ENCODE measurements at places on chromosomes 3 and 15.

GRCh38 chr3:43726521-43726920, 35.8 kb downstream of the ABHD5 start:
- DNase-seq = no peak

- no peak for DNase-seq
Observed at GRCh38 chr3:25820366-25820765, 30.5 kb downstream of the OXSM start.

- no peak for DNase-seq
Observed at GRCh38 chr3:58576716-58577115, 475 bp downstream of the FAM107A start.

GRCh38 chr3:177345049-177345972, 148.0 kb upstream of the TBL1XR1 start:
- peak; percentile 91 for DNase-seq

DNA sequence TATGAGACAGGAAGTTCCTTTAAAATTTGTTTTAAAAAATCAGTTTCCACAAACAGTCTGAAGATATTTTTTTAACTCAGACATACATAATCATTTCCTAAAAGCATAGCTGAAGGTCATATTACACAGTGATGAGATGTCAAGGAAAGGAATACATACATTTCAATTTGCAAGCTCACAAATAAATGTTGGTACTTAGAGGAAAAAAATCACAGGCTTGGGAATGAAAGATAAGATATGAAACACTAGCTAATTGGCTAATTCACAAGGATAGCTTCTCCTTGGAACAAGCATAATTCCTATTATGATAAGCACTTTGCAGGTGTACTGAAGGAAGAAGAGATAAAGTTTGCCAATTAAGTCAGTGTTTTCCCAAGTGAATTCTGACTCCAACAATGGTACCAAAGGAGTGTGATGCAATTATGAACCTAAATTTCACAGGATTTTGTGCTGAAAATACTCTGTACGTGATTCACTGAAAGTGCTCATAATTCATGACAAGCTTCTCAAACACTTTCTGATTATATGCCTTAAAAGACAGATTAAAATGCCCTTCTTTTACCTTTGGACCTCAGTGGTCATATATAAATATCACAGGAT, 112.4 kb downstream of the FRMD5 start:
- DNase-seq = no peak

DNA sequence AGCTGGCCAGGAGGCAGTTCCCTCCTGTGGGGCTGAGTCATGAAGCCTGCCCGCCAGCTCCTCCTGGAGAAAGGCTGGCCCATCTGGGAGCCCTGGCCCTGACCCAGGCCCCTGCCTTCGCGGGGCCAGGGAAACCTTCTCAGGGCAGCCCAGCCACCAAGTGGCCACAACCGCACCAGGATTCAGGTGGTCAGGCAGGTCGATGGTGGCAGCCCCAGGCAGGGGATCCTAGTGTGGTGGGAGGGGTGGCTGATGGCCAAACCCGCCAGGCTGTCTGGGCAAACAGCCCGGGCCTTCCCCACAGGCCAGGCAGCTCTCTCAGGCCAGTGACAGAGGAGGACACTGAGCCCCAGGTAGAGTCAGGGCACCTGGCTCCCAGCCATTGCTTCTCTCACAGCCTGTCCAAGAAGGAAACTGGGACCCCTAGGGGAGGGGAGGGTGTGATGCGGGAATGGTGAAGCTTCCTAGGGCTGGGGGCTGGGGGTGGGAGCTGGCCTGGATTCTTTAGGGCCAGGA, 1.2 kb downstream of the TWF2 start:
- no peak for DNase-seq

DNA sequence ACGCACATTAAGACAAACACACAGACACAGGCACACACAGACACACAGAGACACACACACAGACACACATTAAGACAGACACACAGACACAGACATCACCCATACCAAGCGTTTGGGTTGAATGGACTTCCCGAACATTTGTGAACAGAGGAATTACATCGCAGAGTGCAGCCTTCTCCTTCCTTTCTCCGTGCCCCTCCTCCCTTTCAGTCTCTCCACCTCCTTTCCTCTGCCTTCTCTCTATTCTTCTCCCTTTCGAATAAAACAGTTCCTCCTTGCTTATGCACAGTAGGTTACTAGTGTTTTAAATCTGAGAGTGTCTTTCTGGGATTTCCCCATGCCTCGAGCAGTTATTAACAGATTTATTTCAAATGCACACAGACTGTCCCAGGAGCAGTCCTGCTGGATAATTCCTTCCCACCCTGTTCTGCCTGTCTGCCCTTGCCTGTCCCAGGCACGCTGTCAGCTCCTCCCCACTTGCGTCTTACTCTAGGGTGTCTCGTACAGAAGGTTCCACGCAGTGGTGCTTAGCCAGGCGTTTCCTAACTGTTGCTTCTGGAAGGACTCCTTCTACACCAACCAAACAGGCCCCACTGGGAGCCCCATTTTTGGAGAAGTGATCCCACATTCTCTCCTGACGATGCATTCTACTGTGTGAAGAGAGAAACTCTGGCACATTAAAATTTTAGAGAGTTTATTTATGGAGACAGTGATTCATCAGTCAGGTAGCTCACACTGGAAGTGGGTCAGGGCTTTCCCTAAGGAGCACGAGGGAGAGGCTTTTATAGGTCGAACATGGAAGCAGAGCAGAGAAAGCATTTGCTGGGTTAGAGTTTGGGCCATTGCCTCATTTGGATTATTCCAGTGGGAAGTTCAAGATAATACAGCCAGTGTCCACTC, 163.8 kb downstream of the SV2B start:
- no peak for DNase-seq

- no peak for DNase-seq
Observed at GRCh38 chr15:98233873-98234272, 273.4 kb downstream of the ARRDC4 start.

- DNase-seq = no peak
Observed at GRCh38 chr15:34782901-34783300, 12.4 kb downstream of the ACTC1 start.

- no peak for DNase-seq
Observed at GRCh38 chr15:62940093-62940754, 102.3 kb upstream of the TPM1 start.

DNA sequence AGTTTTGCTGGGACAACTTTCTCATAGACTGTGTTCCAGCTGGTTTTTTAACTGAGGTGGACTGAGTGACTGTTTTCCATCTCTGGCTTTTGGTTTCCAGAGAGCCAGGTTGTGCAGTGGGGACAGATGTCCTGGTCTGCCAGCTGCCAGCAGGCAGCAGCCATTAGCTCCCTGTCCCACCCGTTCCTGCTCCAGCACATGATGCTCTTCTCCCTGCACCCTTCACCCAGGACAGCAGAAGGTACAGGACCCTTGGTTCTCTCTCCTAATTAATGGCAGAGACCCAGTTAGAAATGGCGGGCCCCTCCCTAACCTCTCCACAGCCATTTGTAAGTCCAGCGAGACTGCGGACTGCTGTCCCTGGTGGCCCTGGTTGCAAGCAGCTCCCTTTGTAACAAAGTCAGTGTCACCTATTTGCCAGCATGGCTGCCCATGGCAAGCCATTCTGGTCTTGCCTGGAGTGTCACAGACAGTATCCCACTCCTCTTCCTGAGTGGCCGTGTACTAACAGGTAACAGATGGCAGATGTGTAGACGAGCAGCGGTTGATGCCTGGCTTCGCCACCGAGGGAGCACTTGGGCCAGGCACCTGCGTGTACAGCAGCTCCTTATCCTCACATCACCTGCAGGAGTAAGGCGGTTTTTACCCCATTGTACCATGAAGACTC, 148.3 kb downstream of the DNAJB8 start:
- no peak for DNase-seq

GRCh38 chr3:141065258-141065657, 14.1 kb downstream of the SPSB4 start:
- no peak for DNase-seq

- DNase-seq = no peak
Observed at GRCh38 chr3:101643009-101643844, 33.7 kb downstream of the ZBTB11 start.

GRCh38 chr3:76097589-76097969, 312.2 kb upstream of the ZNF717 start:
- no peak for DNase-seq
